ENCODE measurements at places on chromosomes 1 and 21.

DNA sequence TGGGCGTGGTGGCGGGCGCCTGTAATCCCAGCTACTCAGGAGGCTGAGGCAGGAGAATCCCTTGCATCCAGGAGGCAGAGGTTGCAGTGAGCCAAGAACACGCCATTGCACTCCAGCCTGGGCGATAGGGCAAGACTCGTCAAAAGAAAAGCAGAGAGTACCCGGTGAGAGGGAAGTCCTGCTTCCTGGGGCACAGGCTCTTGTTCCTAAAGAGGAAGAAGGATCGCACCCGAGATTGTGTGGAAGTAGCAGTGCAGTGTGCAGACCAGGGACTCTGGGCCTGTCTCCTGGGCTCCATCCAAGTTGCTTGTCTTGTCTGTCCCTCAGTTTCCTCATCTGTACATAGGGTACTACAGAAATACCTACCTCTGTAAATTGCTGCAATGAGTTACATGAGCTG lies 29.6 kb downstream of the NBPF3 start:
- no peak for DNase-seq

GRCh38 chr1:76959556-76959955 lies 92.3 kb downstream of the ST6GALNAC5 start:
- DNase-seq: no peak

DNA sequence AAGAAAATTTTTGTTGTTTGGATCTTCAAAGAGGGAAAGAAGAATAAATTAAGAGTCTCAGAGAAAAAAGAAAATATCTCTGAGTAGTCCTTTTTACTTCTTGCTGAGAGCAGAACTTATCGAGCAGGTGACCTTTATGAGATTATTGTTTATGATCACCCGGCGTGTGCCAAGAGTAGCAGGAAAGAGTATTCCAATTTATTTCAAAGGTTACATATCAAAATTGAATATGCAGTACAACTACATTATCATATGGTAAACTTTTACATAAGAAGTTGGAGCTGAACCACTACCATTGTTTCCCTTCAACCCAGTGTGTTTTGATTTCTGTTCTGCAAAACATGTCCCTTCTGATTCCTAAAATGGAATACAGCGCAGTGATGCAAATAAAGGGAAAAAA lies 204.3 kb upstream of the SNX7 start:
- no peak for DNase-seq

DNA sequence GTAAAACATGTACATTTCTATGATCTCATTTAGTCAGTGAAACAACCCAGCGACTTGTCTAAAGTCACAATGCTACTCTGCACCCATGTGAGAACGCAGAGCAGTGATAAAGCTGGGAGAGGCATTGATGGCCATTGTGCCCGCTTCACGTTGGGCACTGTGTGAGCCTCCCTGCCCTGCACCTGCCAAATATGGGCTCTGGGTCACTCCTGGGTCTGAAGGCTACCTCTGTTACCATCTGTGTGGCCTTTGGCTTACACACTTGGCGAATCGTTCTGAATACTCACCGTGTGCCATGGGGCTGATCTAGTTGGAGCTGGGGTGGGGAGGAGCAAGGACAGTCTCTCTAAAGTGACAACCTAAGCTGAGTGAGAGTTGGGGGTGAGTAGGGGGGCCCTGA lies 29.9 kb downstream of the PCSK9 start:
- DNase-seq: no peak

GRCh38 chr1:8600336-8600735 lies 217.1 kb downstream of the RERE start:
- no peak for DNase-seq

DNA sequence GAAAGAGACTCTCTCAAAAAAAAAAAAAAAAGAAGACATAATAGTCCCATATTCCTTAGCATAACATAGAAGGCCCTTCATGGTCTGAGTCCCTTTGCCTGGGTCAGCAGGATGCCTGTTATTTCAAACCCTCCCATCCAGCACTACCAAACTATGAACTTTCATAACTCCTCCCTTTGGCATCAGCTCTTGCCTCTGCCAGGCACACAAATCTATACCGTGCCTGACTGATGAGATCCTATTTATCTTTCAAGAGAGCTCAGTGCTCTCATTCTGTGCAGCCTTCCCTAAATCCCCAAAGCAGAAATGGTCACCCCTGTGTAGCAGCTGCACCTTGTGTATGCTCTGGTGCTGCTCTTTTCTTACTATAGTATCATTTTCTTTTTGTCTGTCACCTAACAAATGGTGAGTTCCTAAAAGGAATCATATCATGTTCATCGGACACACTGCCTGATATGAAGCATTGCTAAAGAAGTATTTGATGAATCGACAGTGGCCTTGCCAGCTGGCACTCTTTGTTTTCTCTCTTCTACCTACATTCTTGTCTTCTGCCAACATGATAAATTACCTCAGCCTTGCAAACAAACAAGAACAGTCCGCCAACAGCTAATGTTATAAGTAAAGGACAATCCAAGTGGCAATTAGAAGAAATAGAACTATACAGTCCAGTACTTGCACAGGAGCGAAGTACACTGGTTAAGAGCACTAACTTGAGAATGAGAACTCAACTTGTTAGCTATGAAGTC lies 29.9 kb downstream of the FMO4 start:
- DNase-seq: no peak

DNA sequence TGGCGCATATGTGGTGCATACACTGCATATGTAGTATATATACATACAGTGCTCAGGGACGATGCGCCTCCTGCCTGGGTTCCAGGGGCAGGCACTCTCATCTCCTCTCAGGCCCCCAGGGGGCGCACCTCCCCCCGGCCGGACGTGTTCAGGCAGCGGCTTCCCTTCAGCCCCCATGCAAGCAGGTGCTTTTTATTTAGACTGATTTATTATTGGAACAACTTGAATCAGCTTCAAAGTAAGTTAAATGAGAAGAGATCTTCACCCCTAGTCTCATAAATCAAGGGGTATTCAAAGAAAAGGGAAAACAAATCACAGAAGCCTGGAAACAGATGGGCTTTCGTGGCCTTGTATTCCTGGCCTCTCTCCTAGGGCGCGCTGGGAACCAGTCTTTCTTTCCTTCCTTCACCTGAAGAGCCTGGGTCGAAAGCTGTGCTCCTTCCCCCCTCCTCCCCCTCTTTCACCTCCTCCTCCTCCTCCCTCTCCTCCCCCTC lies 64.6 kb downstream of the UBIAD1 start:
- DNase-seq: no peak

- no peak for DNase-seq
Measured at GRCh38 chr1:177755851-177756560, 213.9 kb downstream of the SEC16B start.

- DNase-seq: no peak
Measured at GRCh38 chr1:115874904-115875303, 34.0 kb upstream of the NHLH2 start.

GRCh38 chr1:6612641-6613360 lies 730 bp upstream of the PHF13 start:
- no peak for DNase-seq

DNA sequence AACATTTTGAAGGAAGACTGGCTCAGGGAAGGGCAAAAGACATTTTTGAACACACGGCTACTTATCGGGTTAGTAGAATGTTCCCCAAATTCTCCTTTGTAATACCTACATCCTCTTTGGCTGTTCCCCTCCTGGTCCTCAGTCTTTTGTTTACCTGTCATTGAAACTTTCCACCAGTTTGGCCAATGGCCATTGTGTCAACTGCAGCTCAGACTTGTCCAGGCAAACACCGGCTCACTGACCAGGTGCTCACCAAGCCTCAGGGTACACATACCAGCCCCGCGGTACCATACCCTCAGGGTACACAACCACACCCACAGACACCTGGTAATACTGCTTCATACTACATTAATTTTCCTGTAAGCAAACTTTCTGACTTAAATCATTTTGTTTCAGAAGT lies 84.8 kb upstream of the ZNF648 start:
- DNase-seq: no peak

GRCh38 chr1:183360473-183360872 lies 57.7 kb downstream of the NMNAT2 start:
- no peak for DNase-seq

- DNase-seq: no peak
Measured at GRCh38 chr1:9269078-9269501, 23.6 kb upstream of the SPSB1 start.

- no peak for DNase-seq
Measured at GRCh38 chr21:45538381-45539045, 3.7 kb downstream of the SLC19A1 start.

GRCh38 chr1:154808909-154809262 lies 61.2 kb downstream of the KCNN3 start:
- DNase-seq: no peak

DNA sequence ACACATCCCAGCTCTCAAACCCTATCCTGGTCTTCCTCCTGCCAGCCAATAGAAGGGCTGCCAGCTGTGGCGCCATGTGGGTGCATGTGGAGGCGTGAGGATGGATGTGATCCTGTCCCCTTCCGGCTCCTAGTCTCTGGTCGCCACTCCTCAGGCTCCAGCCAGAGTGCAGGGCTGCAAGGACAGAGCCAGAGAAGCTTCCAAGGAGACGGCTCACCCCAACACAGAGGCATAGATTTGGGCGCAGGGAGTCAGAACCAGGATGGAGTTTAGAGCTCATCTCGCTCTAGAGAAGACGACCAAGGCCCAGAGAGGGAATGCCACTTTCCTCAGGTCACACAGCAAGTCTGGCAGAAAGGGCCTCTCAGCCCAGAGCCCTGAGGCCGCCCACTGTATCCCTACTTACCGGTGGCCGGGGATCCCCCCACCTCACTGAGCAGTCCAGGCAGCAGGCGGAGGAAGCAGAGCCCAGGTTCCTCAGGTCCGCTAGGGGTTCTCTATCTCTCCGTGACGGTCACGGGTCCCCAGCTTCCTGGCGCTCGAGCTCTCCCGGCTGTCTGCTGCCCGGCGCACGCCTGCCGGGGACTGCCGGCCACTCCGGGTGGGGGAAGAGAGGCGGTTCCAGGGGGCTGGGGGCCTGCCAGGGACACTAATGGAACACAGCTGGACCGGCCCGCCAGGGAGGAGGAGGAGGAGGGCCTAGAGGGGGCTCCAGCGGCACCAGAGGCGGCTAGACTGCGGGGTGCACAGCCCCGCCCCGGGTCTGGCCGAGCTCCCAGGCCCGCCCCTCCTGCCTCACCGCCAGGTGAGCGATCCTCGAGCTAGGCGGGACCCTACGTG lies at the start of gene COL16A1:
Gene COL16A1 (minus strand): TSS at position 587 of the 840 bp plus-strand sequence. CDS start 1,824 bp downstream, outside the sequence.
- no peak for DNase-seq

- no peak for DNase-seq
Measured at GRCh38 chr1:117493906-117494305, 111.9 kb upstream of the TENT5C start.

- DNase-seq: no peak
Measured at GRCh38 chr1:198892065-198892464, 253.2 kb downstream of the PTPRC start.

DNA sequence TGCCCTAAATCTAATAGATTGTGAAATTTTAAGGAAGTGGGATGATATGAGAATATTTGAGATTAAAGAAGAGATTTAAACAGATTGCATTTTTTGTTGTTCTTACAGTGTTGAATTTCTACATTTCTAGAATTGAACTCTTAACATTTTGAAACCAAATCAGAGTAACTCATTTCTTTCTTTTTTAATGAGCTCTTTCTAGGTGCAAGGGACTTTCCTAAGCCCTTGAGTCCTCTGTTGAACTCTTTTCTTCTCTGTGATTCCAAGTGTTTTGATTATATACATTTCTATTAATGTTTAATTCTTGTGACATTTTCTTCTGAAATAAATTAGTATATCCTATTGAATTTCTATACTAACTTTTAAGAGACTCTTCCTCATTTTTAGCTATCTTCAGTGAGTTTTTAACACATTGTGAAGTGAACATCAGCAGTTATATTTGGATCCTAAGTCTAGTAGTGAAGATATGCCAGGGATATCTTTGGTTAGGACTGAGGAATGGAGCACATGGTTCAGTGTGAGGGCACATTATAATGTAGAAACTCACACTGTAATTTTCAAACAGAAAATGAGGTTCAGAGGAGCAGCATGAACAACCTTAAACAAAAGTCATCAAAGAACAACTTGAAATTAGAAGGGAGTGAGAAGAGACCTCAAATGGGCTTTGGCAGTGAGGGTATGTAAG lies 53.1 kb downstream of the ATG4C start:
- DNase-seq: no peak

- DNase-seq: no peak
Measured at GRCh38 chr1:21750841-21751240, 32.1 kb downstream of the USP48 start.

DNA sequence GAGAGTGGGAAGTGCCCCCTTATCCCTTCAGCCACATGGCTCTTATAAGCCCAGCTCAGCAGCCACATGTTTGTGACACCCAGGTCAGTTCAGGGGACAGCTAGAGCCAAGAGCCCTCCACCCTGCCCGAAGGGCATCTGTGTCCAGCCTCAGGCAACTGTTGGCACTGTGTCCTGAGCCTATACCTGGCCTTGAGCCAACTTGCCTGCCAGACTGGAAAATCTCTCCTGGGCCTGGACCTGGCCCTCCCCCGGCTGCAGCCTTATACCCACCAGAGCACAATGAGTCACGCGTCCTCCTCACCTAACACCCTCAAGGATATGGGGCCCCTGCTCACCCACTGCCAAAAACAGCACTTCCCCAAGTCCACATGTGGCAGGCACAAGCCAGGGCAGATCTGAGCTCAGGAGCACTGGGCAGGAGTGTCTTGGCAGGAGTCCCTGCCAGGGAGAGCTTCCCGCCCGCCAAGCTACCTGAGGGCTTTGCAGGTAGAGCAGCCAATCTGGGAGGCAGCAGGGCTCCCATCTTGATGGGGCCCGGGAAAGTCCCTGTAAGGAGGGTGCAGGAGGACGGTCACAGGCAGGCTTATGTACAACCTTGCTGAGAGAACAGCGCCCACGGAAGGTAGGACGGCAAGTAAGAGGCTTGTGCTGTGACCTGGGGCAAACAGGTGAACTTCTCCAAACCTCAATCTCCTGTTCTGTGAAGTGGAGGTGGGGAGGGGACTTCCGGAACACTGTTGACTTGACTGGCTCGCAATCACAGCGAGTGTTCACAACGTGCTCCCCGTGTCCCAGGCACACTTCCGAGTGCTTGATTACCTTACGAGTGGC lies 19.8 kb upstream of the HSPG2 start:
- DNase-seq: no peak

GRCh38 chr1:34050709-34051485 lies 114.1 kb downstream of the CSMD2 start:
- DNase-seq: no peak

DNA sequence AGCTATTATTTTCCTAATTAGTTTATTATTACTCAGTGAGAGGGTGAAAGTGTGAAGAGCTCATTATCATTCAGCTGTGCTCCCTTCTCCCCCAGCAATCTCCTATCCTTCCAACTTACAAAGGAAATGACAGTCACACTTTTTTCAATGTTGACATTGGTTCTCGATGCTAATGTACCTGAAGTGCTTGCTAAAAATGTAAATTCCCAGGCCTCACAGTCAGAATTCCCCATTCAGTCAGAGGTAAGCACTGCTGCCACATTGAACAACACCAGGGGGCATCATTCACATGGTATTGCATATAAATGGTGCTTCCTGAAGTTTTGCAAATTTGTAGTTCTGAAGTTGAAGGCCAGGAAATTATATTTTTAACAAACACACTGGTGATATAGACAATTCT lies 132.7 kb upstream of the FOXD3 start:
- DNase-seq: no peak

- DNase-seq: no peak
Measured at GRCh38 chr1:204041232-204041767, 31.6 kb upstream of the SOX13 start.

GRCh38 chr1:214604523-214604922 lies 1.5 kb downstream of the CENPF start:
- no peak for DNase-seq

GRCh38 chr1:12296623-12297022 lies 66.8 kb downstream of the VPS13D start:
- DNase-seq: peak; percentile 63

Measured in BJ (cell line).